B cell (primary cell): ENCODE measurements at places on chromosomes 3 and 15.

DNA sequence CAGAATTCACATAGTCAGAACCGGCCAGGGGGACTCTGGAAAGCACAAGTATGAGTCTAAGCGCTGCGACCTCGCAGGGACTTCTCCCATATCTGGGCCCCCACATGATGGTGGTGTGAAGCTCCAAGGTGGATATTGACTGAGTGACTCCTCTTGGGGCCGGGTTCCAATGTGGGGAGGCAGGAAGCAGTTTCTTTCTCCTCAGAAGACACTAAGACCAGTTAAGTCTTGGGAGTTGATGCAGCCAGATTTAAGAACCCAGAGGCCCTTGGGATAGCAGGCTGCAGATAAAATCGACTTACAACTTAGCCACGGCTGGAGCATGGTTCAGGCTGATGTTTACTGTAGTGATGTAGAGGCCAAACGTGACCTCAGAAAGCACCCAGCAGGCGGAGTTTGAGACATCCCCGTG is 55.4 kb upstream of the KLF13 start:
- DNase-seq: no peak

DNA sequence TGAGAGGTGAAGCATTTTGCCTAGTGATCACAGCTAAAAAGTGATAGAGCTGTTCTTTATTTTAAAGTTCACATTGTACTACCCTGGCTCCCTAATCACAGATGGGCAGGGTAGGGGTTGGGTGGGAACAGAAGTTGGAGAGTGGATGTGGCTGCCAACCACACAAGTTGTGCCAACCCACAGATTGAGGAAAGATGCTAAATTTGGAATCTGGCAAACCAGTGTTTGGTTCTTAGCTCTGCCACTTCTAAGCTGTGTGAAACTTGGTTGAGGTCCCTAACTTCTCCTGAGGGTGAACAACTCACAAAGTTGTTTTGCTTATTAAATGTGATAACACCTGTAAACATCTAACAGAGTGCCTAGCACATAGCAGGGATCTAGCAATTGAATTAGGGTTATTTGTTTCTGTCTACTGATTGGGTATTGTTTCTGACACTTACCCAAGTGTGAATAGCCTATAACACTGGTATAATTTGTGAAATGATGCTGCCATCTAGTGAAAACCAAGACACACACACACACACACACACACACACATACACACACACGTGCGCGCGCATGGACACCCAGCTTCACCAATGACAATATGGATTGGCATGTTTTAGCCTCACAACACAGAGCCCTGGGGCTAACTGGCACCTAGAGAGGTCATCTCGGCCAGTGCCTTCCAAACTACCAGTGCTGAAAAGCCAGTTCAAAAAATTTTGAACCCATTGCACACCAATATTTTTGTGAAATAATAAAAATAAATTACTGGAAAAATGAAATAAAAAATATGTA is 25.3 kb downstream of the ADGRG7 start:
- peak; percentile 52 for DNase-seq

GRCh38 chr3:191455257-191455952 is 5.6 kb upstream of the PYDC2 start:
- no peak for DNase-seq

GRCh38 chr3:21073561-21073960 is 677.4 kb downstream of the ZNF385D start:
- no peak for DNase-seq

GRCh38 chr3:25592510-25592968 is 72.2 kb downstream of the TOP2B start:
- DNase-seq: no peak

DNA sequence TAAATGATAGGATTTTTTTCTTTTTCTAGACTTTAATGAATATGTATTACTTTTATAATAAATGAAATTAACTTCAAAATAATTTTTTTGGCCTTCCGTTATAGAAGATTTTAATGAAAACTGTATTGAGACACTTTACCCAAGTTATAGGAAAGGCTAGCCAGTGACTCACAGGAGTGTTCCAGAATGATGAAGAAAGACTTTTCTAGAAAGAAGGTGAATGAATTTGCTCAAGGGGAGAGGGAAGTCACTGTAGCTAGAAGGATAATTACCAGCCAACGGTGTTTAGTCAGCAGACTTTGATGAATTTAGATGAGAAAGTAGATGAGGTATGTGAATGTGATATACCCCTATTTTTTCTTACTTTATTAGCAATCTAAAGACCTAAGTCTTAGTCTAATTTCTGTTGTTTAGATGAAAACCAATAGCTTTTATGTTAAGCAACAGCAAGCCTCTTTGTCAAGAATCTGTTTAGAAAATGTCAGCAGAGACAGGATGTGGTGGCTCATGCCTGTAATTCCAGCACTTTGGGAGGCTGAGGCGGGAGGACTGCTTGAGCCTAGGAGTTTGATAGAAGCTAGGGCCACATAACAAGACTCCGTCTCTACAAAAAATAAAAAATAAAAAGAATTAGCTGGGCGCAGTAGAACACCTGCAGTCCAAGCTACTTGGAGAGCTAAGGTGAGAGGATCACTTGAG is 3.2 kb downstream of the ALAS1 start:
- no peak for DNase-seq

DNA sequence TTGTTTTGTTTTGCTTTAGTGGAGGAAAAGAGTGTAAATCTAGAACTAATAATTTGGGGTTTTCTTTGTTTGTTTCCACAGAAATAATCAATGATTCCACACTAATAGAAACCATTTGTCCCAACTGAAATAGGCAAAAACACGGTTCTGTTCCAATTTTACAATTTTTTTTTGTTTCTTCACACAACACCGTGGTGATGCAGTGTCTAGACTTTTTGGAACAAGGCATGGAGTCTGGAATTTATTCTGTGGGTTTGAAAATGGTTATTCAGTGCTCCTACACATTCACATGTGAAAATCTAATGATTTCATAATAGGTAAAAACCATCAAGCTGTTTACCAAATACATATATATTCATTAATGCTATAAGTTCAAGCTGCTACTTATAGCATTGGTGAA is 629.0 kb upstream of the TGFBR2 start:
- DNase-seq: no peak

DNA sequence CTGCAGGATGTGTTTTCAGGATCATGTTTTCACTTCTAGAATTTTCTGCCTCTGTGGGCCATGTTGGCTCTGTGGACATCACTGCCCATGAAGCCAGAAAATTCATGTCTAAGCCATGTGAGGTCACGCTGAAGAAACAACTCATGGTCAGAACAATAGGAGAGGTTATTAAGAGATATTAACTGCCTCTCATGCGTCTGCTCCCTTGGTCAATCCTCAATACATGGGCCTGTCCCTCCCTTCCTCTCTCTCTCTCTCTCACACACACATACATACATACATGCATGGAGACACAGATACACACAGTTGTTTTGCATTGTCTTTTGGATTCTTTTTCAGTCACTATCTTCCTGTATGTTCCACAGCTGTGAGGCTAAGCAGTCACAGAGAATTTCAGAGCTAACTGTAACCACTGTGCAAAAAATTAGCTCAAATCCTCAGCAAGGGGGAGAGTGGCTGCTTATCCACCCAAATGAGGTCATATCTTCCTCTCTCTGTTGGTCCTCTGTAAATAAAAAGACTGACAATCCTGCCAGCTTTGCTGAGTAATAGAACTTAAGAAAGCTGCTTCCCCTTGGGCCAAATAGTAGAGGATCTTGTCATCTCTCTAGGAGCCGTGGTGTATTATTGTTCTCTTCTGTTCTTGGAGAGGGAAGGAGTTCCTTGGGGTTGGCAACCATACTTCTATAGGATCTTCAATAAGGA is 45.6 kb downstream of the LRTM1 start:
- DNase-seq: no peak

DNA sequence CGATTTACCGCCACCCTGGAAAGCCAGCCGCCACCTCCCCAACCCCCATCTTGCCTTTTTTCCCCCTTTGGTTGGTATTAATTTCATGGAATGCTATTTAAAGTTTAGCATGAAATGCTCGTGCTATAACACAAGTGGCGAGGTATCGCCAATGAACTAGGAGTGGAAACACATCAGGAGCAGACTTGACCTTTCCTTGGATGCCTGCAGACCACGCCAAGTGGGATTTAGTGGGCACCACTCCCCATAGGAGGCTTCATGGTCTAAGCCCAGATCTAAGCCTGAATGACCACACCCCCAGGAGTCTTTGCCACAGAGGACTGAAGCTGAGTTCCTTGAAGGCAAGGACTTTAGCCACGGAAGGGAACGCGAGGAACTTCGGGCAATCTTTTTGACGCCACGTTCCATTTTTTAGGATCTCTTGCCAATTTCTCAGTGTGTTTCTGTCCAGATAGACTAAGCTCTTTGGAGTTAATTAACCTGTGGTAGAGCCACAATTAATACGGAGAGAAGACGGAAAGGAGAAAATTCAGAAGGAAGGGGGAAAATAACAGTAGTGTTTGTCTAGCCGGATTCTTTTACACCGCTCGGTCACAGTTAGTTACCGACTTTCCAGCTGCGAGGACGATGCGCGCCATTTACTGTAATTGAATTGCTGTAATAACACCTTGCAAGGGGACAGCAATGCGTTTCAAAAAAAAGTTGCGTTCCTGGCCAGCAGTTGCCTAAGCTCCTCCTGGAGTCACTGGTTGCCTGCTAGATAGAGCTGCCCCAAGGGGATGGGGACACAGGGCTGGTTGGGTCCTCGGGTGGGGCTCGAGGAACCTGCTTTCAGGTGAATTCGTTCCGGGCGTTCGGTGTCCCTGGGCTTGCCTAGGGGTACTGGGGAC is 37.1 kb downstream of the NR2F2 start:
- DNase-seq: no peak

DNA sequence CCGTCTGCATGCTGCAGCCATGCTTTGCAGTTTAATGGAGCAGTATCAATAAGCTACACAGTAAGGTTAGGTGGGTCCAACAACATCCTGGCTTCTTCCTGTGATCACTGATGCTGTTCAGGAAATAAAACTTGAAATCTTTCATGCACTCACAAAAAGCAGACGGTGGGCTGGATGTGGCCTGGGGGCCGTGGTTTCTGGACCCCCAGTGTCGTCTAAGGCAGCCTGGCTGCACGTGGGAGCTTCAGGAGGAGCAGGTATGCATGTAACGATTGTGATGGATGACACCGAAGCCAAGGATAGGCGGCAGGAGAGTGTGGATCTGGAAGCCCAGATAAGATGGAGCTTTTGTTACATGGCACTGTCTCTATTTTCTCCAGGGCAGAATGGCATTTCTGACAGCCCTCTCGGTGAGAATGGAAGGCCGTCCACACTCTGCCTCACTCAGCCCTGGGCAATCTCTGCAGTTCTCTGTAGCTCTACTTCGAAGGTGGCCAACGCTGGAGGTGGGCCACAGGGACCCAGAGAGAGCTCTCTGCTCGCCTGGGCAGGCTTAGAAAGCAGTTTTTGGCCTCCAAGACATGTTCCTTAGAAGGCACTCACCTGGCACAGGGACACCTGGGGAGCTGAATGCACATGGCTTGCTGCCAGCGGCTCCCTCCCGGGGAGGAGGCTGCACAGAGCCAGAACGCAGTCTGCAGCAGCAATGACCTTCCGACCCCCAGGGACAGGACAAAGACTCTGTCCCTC is 46.4 kb upstream of the IQSEC1 start:
- DNase-seq: no peak

DNA sequence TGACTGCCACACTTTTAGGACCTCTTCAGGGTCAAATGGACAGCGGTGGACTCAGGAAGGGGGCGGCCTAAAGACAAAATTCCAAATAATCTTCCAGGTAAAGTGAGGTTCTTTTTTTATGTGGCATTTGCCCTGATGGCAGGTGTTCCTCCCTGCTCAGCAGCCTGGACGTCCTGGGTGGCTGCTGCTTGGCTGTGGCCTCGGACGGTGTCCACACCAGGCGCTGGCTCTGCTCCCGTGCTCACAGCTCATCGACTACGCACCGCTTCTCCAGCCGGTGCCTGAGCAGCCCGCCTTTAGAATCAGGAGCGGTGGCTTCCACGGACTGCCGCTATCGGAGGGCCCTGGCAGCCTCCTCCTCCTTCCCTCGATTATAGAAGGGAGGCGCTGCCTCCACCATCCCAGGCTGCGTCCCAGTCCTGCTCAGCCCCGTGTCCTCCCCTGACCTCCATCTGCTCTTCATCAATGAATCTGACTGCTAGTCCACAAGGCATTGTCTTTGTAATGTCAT is 41.9 kb downstream of the PCSK6 start:
- DNase-seq: no peak

DNA sequence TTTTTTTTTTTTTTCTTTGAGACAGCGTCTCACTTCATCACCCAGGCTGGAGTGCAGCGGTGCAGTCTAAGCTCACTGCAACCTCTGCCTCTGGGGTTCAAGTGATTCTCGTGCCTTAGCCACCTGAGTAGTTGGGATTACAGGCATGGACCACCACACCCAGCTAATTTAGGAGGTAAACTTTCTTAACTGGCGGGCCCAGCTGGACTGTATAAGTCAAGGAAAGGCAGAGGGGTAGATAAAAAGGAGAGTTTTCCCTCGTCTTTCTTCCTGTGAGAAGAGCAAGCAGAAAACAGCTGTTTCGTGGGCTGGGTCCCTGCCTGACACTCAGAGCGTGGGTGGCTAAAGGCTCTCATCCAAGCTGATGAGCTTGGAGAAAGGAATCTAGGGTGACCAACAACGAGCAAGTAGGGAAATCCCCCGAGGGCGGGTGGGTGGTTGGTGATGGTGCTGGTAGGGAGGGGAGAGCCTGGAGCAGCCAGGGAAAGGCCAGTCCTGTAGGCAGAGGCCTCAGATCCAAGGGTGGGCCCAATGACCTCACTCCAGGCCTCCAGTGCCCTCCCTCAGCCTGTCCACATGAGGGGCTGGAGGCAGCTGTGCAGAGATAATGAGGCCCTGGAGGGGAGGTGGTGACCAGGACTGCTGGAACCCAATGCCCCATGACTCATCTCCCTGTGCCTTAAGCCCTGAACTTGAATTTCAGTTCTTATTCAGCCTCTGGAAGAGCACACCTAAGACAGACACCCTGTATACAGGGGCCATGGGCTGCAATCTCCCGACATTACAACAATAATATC is 43.1 kb upstream of the LIMD1 start:
- DNase-seq: no peak

DNA sequence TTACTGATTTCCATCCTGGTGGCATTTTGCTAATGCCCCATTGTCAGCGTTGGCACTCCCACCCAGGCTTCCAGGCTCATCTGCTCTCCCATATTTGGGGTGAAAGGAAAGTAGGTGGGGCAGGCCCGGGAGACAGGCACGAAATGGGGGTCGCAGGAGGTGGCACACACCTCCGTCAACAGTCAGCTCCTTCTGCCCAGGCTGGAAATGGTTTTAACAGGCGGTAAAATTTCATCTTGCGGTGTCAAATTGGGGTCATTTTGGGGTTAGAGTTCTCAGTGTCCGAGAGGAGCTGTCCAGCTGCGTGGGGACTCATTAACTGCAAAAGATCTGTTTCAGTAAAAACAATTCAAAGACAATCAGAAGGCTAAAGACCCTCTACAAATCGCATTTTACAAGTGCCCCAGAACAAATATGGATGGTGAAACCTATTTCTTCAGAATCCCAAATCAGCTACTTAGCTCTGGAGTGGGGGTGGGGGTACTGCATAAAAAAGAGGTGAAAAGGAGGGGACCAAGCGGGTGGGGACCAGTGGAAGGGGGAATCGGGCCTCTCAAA is 4.2 kb upstream of the MEIS2 start:
- DNase-seq: no peak

GRCh38 chr3:113890256-113890900 is 51.8 kb downstream of the GRAMD1C start:
- DNase-seq: no peak
